ENCODE measurements at places on chromosomes 11 and 22.

GRCh38 chr11:124096364-124096763, 18.9 kb upstream of the VWA5A start:
- DNase-seq = no peak

- DNase-seq = no peak
Observed at GRCh38 chr22:49155039-49155769, 672.5 kb downstream of the BRD1 start.

DNA sequence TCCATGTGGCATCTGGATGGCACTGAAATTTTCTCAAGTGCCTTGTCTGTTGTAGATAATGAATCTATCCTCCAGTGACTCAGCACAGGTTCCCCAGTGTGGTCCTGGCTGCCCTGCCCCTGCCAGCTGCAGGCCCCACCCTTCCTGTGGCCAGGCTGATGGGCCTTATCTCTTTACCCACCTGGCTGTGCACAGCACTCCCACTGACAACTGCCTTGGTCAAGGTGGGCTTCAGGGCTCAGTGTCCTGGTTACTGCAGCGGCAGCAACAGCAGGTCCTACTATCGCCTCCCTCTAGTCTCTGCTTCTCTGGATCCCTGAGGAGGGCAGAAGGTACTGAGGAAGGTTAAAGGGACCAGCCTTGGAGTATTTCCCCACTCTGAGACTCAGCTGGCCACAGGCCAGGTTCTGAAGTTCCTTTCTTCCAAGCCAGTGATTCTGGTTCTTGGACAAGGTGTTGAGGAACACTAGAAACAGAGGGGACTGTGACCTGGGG, 3.1 kb downstream of the HMBS start:
- no peak for DNase-seq

DNA sequence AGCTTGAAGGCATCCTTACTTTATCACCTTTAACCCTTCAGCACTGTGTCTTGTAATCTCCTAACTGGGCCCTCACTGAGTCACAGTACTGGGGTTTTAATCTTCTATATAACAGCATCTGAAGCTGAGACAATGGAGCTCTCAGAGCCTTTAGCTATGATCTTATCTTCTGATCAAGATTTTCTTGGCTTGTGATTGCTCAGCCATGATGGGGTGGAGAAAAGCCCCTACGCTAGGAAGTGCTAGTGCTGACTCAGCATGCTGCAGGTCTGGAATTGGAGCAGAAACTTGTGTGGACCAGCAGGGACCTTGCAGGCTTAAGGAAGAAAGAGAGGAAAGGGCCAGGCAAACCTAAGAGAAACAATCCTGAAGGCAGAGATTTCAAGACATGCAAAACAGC, 71.7 kb upstream of the EED start:
- no peak for DNase-seq

DNA sequence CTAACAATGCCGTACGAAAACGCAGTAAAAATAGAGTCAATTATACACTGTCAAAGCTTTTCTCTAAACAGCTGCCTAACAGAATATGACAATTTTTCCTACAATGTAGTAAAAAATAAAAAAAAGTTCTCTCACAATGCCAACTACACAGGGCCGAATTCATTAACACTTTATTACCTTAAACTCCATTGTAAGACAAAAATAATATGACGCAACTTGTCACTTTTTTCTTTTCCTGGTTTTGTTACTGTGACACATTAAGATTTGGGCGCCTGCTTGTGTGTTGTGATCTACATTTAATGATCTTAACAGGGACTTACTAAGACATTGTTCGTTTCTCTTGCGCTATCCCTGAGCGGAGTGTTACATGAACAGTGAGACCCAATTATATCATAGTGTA, 204.1 kb downstream of the INSC start:
- no peak for DNase-seq

DNA sequence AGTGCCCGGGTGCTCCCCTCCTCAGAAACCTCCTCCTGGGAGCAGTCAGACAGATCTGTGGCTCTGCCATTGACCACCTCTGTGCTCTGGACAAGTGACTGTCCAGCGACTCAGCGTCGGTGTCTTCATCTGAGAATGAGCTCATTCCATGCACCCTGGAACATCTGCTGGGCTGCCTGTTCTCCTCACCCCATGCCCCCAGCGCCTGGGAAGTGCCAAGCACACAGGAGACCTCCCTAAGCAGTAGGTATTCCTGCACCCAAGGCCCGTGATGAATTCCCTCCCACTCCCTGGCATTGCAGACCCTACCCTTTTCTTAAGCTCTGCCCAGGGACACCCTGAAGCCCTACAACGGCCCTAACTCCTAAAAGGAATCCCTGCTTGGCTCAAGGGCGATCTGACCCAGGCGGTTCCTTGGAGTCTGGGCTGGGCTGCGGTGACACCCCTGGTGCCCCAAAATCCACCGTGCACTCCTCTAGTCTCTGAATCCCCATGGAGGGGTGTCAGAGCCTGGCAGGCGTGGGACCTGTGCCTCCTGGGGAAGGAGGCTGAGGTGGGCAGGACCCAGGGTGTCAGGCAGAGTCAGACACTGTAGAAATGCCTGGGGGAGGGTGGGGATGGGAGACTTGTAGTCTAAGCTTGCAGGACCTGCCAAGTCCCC, 92.0 kb downstream of the CEP164 start:
- no peak for DNase-seq

DNA sequence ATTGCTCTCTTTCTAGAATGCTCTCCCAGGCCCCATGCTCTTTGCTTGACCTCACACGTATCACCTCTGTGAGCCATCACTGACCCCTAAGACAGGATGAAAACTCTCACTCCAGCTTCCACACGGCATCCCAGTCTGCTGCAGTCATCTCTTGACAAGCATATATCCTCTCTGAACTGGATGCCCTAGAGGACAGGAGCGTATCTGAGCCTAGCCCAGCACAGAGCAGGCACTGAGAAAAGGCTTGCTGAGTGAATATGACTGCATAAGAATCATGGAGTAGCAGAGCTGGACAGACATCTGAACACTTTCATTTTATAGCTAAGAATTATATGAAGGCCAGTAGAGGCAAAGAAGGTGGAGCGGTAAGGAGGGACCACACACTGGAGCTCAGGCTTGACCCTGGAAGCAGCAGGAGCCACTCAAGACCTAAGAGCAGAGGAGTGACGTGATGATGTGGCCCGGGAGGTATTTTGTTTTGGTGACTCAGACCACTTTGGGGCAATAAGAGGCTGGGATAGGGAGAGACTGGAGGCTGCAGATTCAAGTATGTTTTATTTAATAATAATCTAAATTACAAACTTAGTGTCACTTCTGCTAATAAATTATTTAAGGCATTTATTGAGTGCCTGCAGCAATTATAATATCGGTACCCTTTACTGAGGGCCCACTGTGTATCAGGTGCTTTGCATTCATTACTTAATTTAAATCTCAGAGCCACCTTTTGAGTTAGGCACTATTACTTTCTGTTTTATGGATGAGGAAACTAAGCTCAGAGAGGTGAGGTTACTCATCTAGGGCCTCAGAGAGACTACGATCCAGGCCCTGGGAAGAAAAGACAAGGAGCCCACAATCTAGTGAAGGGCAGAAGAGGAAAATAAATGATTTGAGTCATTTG, 42.6 kb downstream of the MAP6 start:
- no peak for DNase-seq

DNA sequence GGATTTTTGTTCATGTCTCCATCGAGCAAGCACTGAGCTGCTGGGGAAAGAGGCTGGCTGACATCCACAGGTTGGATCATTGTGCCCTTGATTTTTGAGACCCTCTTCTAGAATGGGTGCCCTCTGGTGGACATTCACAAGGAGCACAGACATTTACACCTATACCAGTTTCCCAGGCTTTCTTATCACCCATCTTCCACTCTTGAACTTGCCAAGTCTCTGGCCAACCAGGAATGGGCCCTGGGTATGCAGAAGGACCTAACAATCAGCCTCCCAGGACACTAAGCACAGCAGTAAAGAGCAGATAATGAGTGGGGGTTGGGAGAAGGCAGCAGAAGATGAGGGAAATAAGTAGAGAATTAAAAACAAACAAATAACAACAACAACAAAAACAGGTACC, 5.7 kb upstream of the INTS4 start:
- peak; percentile 14 for DNase-seq

DNA sequence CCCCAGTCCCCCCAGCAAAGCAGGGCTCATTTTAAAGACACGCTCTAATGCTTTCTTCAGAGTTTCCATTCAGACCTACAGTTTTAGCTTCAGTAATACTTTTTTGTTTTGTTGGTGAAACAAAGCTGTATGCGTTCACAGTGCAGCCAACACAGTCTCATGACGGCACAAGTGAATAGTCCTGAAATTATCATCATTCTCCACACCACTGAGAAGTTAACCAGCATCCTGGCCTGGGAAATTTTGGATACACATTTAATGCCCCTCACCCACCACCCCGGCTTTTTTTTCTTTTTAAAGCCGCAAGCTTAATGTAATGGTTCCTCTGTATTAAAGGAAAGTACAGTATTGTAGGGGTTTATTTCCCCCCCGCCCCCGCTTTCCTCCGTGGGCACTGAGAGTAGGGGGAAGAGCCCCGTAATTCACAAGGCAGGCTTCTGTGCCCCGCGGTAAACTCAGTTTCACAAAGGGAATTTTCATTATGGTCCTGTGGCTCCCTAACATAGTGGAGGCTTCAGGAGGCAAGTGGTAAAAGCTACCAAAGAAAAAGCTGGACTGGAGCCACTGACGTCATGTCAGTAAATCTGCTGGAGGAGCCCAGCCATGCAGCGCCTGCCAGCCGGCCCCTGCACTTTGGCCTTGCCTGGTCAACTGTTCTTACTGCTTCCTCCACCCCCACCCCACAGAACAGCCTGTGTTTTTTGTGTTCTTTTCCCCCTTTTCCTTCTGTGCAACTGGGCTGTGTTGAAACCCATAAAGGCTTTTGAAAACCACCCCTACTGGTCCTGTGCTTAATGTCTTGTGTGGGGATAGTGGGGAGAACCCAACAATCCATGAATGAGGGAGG, 18.2 kb downstream of the TEAD1 start:
- DNase-seq = peak; percentile 31

GRCh38 chr11:46075928-46076327, 45.3 kb downstream of the PHF21A start:
- DNase-seq = no peak

DNA sequence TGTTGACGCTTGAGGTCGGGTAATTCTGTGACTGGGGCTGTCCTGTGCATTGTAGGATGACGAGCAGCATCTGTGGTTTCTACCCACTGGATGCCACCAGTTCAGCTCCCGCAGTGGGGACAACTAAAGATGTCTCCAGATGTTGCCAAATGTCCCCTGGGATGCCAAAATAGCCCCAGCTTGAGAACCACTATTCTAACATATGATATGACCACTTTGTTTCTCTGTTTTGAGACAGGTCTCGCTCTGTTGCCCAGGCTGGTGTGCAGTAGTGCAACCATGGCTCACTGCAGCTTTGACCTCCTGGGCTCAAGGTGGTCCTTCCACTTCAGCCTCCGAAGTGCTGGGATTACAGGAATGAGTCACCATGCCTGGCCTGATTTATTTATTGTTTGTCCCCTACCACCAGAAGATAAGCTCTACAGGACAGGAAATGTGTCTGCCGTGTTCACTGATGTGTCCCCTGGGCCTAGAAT, 4.4 kb upstream of the MEN1 start:
- DNase-seq = no peak

DNA sequence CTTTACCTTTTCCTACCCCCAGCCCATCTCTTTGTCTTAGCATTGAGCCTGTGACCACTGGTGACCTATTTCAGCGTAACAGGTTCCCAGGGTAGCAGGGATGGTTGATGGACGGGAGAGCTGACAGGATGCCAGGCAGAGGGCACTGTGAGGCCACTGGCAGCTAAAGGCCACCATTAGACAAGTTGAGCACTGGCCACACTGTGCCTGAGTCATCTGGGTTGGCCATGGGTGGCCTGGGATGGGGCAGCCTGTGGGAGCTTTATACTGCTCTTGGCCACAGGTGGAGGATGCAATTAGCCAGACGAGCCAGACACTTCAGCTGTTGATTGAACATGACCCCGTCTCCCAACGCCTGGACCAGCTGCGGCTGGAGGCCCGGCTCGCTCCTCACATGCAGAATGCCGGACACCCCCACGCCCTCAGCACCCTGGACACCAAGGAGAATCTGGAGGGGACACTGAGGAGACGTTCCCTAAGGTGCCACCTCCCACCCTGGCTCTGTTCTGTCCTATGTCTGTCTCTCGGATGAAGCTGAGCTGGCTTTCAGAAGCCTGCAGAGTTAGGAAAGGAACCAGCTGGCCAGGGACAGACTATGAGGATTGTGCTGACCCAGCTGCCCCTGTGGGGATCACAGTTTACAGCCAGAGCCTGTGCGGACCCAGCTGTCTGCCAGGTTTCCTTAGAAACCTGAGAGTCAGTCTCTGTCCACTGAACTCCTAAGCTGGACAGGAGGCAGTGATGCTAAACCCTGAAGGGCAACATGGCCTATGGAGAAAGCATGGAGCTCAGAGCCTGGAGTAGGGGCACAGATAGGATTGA, 29.8 kb downstream of the PIK3IP1 start:
- DNase-seq = no peak

- no peak for DNase-seq
Observed at GRCh38 chr11:115695677-115696364, 191.6 kb upstream of the CADM1 start.

DNA sequence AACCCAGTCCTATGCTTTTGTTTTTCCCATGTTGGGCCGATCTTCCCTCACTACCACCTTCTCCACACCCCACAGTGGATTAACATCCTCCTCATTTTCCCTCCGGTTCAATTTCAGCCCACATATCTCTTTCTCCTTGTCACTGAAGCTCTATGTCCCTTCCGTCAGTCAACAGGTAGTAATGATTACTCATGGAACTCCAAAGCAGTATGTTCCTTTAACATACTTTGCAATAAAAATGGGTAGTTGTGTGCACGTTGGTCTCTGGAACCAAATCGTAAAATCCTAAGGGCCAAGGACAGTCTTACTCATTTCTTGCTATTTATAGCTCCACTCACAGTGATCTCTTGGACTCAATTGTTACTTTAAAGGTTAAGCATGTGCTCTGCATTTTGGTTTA, 20.2 kb downstream of the AMOTL1 start:
- DNase-seq = no peak

- no peak for DNase-seq
Observed at GRCh38 chr11:13276454-13276831, 1.1 kb upstream of the BMAL1 start.

DNA sequence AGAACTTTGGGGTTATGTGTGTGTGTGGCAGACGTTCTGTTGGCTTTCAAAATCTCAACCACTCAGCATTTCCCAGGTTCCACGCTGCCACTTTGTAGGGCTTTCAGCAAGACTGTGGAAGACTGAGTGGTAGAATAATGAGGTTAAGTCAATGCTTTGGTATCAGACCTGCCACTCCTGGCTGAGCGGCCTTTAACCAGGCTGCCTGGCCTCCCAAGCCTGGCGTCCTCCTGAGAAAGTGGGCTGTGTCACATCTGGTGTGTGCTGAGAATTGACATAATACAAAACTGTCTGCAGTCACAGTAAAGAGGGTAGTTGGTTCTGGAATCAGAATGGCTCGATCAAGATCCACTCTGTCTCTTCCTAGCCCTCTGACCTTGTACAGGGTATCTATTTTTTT, 126.5 kb downstream of the DBX1 start:
- DNase-seq = no peak
